Activated CD4-positive, alpha-beta T cell treated with anti-CD3 and anti-CD28 coated beads, Interleukin-2, Interleukin-4, amounts not matched to agents 100 ng/mL and 50 ng/mL, durations not matched to agents 16 hours and 8 hours (primary cell): ENCODE measurements at places on chromosomes 6 and 20.

- DNase-seq = no peak
Measured at GRCh38 chr6:30234356-30234755, 21.1 kb upstream of the TRIM26 start.

GRCh38 chr6:7261852-7262461, 51.0 kb downstream of the SSR1 start:
- no peak for DNase-seq

GRCh38 chr6:21321076-21321475, 272.5 kb upstream of the SOX4 start:
- DNase-seq = no peak

DNA sequence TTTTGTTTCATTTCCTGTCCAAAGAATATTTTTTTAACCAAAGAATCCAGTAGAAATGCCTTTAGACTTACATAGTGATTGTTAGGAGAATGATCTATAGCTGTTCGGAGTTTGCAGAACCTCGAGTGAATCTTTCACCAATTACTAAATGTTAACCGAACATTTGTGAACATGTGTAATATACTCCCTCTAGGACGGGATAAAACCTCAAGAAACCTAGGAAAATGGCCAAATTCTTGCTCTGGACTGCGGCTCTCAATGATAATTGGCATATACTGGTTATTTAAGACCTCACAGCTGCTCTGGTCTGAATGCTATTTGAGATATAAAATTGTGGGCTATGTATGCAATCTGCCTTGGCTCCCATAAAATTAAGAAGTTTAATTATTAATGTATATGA, 137.1 kb downstream of the PACRG start:
- DNase-seq = no peak

DNA sequence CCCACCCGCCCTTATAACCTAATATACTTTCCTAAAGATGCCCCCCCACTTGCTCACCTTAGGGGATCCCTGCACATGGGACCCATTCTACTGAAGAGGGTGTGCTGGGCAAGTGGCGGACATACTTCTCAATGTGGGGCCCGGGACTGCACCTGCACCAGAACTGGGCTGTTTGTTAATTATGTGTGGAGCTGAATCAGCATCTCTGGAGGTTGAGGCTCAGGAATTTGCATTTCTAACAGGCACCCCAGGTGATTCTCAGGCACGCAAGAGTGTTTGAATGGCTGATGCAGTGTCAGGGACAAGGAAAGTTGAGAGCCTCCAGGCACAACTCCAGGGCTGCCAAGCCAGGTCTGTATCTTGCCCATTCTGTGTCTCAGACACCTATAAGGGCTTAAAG, 8.9 kb upstream of the PTPRT start:
- DNase-seq = no peak

GRCh38 chr6:40038626-40039025, 104.4 kb upstream of the MOCS1 start:
- no peak for DNase-seq

DNA sequence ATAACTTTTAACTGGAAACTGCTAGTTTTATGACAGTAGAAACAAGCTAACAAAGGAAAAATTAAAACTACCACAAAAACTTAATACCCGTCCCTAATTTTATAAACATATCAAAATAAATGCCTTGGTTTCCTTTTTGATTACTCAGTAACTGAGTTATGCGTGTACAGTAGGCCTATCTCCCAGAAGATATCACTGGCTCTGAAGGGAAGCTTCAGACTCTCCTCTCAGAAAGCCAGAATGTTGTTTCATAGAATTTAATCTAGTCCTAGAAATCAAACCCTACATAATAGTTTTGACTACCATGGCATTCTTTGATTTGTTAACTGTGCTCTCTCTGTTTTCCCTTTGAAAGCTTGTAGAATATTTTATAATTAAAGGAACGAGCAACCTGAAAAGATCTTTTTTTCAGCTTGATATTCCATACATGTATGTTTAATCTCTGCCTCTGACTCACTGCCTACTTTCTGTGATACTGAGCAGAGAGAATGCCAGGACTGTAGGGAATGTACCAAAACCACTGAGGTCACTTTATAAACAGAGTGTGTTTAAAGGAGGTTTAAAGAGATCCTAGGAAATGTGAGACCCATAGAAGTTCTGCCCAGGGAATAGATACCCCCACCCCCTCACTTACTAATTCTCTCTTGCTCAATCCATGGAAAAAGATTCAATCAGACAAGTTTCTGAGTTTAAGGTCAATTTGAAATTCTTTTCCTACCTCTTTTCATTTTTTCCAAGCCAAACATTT, 311.5 kb downstream of the HDGFL1 start:
- no peak for DNase-seq

GRCh38 chr6:142671791-142672190, 273.2 kb downstream of the HIVEP2 start:
- no peak for DNase-seq

GRCh38 chr6:144133225-144133821, 17.0 kb upstream of the STX11 start:
- DNase-seq = no peak

DNA sequence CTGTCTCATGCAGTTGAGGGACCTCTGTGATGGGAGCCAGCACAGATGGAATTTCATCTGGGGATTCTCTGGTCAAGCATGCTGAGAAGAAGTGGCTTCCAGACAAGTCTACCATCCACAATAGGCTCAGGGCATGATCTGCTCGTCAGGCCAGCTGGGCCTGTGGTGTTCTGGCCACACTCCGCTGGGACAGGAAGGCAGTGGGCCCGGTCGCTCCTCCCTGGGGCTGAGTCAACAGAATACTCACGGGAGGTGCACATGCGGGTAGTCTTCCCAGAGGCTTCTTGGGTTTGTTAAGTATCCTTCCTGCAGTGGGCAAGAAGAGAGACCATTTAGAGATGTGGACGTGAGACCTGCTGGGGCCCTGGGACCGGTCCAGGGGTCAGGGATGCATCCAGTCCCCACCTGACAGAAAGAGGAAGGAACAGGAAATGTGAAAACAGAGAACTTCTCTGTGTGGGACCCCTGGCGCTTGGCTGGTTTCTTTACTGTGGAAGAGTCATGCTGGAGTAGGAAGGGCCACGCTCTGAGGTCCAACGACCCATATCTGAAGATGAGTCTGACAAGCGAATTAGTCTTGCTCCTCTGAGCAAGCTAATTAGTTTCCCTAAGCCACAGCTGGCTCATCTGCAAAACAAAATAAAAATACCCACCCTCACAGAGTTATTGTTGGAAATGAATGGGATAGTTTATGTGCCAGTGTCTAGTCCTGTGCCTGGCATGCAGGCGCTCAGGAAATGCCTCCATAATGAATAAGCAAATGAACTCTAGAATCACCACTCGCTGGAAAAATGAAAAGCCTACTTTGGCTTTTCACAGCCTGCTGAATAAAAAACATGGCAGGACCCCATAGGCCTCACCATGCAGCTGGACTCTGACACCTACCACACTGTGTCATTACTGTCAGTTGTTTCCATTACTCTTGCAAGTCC, 67.3 kb downstream of the TRAM2 start:
- no peak for DNase-seq

- no peak for DNase-seq
Measured at GRCh38 chr6:111997853-111998208, 56.1 kb upstream of the CCN6 start.

DNA sequence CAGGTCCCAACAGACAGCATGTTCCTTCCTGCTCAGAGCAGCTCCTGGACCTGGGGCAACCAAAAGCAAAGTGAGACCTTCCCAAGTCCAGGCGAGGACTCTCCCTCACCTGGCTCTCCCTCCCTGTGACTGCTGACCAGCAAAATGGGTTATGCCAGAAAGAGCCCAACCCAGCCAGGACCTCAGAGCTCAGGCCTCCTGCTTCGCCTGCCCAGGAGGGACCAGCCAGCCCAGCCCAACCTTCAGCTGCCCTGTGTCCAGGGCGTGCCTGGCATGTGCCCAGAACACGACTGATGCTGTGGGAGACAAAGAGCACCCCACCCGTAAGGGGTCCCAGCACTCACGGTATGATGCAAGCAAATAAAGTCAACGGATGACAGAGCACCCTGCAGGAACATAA, 74.0 kb upstream of the CST7 start:
- no peak for DNase-seq

DNA sequence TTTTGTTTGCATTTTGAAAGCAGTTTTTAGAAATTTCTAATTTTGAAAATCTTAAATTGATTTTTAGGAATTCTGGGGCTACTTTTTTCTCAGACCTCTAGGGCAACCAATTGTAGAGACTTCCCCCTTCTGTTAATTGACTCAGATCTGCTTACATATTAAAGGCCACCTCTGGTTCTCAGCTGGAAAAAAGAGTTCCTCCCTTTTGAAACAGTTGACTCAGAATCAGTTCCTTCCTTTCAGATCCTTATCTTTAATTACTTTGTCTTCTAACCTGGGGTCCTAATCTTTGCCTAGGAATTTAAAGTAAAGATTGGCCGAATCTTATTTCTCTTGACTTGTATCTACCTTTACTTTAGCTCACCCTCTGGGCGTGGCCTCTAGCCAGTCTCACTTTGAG, 146.8 kb downstream of the LAMA2 start:
- no peak for DNase-seq

DNA sequence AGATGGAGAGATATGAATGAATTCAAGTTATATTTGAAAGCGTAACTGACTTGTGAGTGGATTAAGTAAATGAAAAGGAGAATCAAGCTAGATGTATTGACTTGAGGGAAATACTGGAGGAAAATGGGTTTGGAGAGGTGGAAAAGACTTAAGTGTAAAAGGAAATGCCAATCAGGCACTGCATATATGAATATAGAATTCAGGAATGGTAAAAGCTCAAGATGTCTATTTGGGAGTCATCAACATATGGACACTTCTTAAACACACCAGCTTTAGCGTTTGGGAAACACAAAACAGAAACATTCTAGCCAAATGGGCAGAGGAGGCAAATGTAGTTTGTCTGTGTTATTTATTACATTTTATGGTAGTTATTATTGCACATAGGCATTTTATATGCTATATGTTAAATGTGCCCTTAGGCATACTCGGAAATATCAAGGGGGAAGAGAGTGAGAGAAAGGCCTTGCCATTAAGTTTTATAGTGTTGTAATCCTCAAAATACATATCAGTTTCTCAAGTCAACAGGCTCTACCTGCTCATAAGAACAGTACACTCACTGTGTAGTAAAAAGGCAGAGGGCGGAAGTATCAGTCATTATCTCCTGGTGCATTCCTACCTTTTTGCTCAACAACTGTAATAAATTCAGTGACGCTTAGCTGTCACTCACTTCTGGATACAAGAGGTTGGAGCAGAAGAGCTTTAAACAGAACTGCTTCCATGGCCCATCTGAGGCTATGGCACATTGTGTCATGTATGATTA, 33.7 kb upstream of the ME1 start:
- DNase-seq = no peak

DNA sequence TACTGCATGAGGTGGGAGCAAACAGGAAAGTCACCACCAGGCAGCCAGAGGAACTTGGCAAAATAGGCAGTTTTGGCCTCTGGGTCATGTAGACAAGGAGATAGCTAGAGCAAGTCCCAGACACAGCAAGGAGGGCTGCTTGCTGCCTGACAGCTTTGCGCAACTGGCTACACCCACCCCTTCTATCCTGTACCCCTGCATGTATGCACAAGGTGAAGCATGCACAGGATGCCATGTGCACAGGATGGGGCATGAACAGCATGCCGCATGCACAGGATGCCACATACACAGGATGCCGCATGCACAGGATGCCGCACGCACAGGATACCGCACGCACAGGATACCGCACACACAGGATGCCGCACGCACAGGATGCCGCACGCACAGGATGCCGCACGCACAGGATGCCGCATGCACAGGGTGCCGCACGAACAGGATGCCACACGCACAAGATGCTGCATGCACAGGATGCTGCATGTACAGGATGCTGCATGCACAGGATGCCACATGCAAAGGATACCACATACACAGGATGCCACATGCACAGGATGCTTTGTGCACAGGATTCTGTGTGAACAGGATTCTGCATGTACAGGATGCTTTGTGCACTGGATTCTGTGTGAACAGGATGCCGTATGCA, 104.9 kb upstream of the IYD start:
- DNase-seq = peak; percentile 50

DNA sequence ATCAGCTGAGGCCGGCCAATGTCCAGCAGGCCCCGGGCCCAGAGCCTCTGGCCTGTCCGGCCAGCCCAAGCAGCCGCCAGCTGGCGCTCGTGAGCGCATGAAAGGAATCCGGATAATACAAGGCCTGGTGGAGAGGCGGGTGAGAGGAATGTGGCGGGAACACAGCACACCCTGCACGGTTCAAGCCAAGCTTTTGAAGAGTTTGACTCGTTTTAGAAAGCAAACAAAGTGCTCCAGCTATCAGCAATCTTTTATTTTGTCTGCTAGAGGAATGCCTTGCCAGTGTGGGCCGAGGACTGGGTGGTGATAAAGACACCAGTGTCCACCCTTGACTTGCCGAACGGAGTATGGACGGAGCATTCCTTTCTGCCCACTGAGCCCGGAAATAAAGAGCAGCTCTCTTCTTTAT, 9.3 kb upstream of the NEDD9 start:
- no peak for DNase-seq

GRCh38 chr6:79993012-79993910, 11.2 kb upstream of the TTK start:
- DNase-seq = no peak

GRCh38 chr20:22924949-22925612, 110.0 kb upstream of the SSTR4 start:
- DNase-seq = no peak

- no peak for DNase-seq
Measured at GRCh38 chr6:138948546-138949179, 39.4 kb downstream of the REPS1 start.

DNA sequence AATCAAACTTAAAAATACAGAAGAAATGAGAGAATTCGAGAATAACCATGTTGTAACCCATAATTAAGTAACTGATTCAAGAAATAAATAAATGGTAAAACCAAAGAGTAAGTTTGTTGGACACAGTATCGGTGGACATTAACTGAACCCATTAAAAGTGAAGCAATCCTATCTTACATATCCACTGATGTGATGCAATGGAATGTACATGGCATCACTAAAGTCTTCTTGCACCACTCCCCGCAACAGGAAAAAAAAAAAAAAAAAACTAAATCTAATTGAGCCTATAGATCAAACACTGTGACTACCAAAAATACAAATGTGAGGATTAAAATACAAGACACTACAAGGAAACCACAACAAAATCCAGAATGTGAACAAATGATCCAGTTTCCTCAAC, 7.9 kb downstream of the SNX14 start:
- no peak for DNase-seq

GRCh38 chr6:154932515-154933027, 62.5 kb upstream of the TIAM2 start:
- no peak for DNase-seq
